ENCODE measurements at places on chromosomes 6 and 20. TPM values are rescaled to one million over a fixed set of nuclear protein-coding genes. Genes with fewer than 3 reads are reported as not detected.
A peak's percentile ranks its signal among the peaks of the same experiment; 100 is the strongest.

Gene RSPO3
- total RNA-seq, result not detected

Gene CLPSL1
- total RNA-seq, result not detected

Gene PRSS35
- not detected for total RNA-seq

Gene LINC00237
- total RNA-seq, result not detected

Gene SPEF1
- not detected for total RNA-seq

Gene NPBWR2
- total RNA-seq, result not detected

Gene C20orf141
- not detected for total RNA-seq

Gene PTK6
- 0.75 TPM for total RNA-seq

DNA sequence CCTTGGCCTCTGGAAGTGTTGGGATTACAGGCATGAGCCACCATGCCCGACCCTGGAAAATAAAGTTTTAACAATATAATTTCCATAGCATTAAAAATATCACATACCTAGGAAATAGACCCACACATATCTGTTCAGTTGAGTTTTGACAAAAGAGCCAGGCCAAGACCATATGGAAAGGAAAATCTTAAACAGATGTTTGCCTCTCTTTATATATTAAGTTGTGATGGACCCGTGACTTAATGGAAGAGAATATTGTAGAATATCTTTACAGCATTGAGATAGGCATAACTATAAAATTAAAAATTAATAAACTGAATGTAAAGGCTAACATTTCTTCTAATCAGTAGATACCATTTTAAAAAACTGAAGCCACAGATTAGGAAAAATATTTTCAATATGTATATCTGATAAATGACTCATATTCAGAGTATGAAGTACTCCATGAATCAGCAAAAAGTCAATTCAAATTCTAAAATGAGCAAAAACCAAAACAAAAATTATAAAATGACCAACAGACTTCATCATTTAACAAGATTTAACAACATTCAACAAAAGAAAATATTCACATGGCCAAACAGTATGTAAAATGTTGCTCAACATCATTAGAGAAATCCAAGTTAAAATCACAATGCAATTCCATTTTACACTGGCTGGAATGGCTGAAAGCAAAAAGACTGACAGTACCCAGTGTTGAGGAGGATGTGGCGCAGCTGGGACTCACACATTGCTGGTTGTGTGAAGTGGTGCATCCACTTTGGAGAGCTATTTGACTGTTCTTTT is 43.3 kb downstream of the GTF2H5 start:
- no peaks in the 10 kb centered on the region for H3K27me3 ChIP-seq
- H3K4me3 ChIP-seq, result no peak overlapping the region
- H3K4me1 ChIP-seq, result no peaks in the 10 kb centered on the region
- H3K36me3 ChIP-seq, result no peaks in the 10 kb centered on the region

- no peaks in the 10 kb centered on the region for H3K36me3 ChIP-seq
- no peak overlapping the region for H3K27ac ChIP-seq
- DNase-seq, result no peak
- H3K4me1 ChIP-seq, result no peaks in the 10 kb centered on the region
- H3K27me3 ChIP-seq, result peaks cover 11% of the 10 kb centered on the region
Measured at GRCh38 chr6:166768761-166769160, 141.7 kb upstream of the RPS6KA2 start.

- no peaks in the 10 kb centered on the region for H3K36me3 ChIP-seq
- H3K4me3 ChIP-seq, result no peak overlapping the region
- no peaks in the 10 kb centered on the region for H3K4me1 ChIP-seq
- no peak overlapping the region for H3K27ac ChIP-seq
Measured at GRCh38 chr20:61754976-61755778, 310.5 kb downstream of the TAF4 start.

DNA sequence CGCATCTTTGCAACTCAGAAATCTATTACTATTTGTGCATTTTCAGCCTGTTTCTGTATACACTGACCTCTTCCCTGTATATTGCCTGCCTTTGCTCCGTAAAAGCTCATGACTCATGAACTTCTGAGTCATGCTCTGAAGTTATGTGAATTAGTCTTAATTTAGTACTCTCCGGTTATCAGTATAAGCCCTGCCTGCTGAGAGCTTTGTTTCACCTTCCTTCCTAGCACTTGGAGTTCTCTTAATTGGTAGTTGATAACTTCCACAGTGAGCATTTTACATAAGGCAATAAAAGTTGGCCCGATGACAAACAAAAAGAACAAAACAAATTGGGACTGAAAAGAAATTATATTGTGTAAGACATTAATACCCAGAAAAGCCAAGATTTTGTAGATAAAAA is 231.4 kb downstream of the GJA1 start:
- DNase-seq, result no peak
- no peaks in the 10 kb centered on the region for H3K36me3 ChIP-seq
- H3K27ac ChIP-seq, result no peak overlapping the region
- no peak overlapping the region for H3K4me3 ChIP-seq
- H3K27me3 ChIP-seq, result no peaks in the 10 kb centered on the region

GRCh38 chr20:52619101-52619500 is 353.1 kb upstream of the TSHZ2 start:
- DNase-seq, result no peak
- no peaks in the 10 kb centered on the region for H3K27me3 ChIP-seq
- no peaks in the 10 kb centered on the region for H3K36me3 ChIP-seq
- no peaks in the 10 kb centered on the region for H3K4me1 ChIP-seq

DNA sequence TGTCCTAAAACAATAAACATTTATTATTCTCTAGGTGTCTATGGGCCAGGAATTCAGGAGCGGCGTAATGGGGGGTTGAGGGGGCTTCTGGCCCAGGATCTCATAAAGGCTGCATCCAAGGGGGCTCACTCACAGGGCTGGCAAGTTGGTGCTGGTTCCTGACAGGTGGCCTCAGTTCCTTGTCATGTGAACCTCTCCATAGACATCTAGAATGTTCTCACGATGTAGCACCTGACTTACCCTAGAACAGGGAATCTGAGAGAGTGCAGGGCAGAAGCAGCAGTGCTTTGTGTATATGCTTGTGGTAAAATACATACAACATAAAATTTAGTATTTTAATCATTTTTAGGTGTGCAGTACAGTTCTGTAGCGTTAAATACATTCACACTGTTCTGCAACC is 57.1 kb downstream of the PHF20 start:
- no peaks in the 10 kb centered on the region for H3K36me3 ChIP-seq
- no peaks in the 10 kb centered on the region for H3K27me3 ChIP-seq
- no peak overlapping the region for H3K4me3 ChIP-seq
- DNase-seq, result no peak
- peaks cover 7% of the 10 kb centered on the region for H3K4me1 ChIP-seq
- no peak overlapping the region for H3K27ac ChIP-seq

GRCh38 chr20:48425817-48426612 is 401.8 kb downstream of the PREX1 start:
- no peak overlapping the region for H3K27ac ChIP-seq
- H3K4me3 ChIP-seq, result no peak overlapping the region
- H3K4me1 ChIP-seq, result peaks cover 13% of the 10 kb centered on the region
- no peaks in the 10 kb centered on the region for H3K36me3 ChIP-seq
- DNase-seq, result no peak

- DNase-seq, result no peak
- H3K36me3 ChIP-seq, result peaks cover 9% of the 10 kb centered on the region
- H3K4me1 ChIP-seq, result peaks cover 20% of the 10 kb centered on the region
- no peaks in the 10 kb centered on the region for H3K27me3 ChIP-seq
- no peak overlapping the region for H3K27ac ChIP-seq
- H3K4me3 ChIP-seq, result no peak overlapping the region
Measured at GRCh38 chr6:158033751-158034702, 52.4 kb downstream of the SYNJ2 start.

GRCh38 chr6:159988983-159989454 is 20.1 kb downstream of the IGF2R start:
- peaks cover 15% of the 10 kb centered on the region for H3K36me3 ChIP-seq
- peaks cover 11% of the 10 kb centered on the region for H3K4me1 ChIP-seq
- no peak overlapping the region for H3K4me3 ChIP-seq
- H3K27me3 ChIP-seq, result no peaks in the 10 kb centered on the region

- no peak overlapping the region for H3K27ac ChIP-seq
- H3K27me3 ChIP-seq, result no peaks in the 10 kb centered on the region
- no peak for DNase-seq
- no peaks in the 10 kb centered on the region for H3K36me3 ChIP-seq
- H3K4me1 ChIP-seq, result no peaks in the 10 kb centered on the region
Measured at GRCh38 chr6:136446579-136447187, 103.5 kb downstream of the MAP7 start.

- H3K36me3 ChIP-seq, result peaks cover 26% of the 10 kb centered on the region
- peaks cover 51% of the 10 kb centered on the region for H3K4me1 ChIP-seq
- H3K4me3 ChIP-seq, result peak overlapping the region; percentile 80
- H3K27me3 ChIP-seq, result no peaks in the 10 kb centered on the region
Measured at GRCh38 chr6:35343835-35344550, 1.6 kb downstream of the PPARD start.

DNA sequence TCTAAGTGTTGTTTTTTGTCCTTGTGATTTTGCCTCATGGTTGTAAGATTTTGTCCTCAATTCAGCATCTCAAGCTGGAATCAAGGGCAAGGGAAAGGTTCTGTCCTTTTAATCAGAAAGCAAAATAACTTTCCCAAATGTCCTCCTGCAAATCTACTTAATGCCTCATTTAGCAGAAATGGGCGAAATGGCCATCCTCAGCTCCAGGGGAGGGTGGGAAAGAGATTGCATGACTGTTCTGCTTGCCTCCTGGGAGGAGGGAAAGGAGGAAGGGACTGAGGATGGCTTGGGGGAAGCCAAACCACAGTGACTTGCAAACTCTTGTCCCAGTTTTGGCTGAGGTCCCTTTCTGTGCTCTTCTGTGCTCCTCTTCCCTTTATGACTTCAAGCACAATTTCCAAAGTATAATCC is 43.4 kb downstream of the TNFAIP3 start:
- H3K4me3 ChIP-seq, result no peak overlapping the region
- DNase-seq, result no peak
- no peaks in the 10 kb centered on the region for H3K36me3 ChIP-seq
- no peaks in the 10 kb centered on the region for H3K27me3 ChIP-seq

DNA sequence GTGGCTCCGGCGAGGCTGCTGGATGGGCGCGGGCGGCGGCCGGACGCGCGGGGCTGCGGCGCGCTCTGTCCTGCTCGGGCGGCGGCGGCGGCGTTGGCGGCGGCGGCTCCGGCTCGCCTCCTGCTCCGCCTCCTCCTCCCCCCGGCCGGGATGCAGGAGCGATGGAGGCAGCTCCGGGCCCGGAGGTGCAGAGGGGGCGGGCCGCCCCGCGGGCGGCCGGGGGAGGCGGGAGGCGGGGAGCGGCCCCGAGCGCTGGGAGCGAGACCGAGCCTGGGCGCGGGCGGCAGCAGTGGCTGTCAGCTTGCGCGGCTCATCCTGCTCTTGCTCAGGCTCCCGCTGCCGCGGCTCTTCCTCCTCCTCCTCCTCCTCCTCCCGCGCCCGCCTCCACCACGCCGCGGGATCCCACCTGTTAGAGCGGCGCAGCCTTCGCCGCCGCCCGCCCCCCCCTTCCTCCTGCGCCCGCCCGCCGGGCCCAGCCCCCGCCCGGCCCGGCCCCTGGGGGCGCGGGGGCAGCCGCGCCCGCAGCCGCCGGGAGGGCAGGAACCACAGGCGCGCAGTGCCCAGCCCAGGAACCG is at the start of gene NOL4L:
Gene NOL4L, minus strand, starts transcription at position 323 of the 575 bp plus-strand sequence. CDS start 443 bp downstream, outside the sequence.
- H3K4me1 ChIP-seq, result peaks cover 40% of the 10 kb centered on the region
- H3K27me3 ChIP-seq, result no peaks in the 10 kb centered on the region
- DNase-seq, result peak; percentile 45
- no peaks in the 10 kb centered on the region for H3K36me3 ChIP-seq
- peak within 1 kb of the TSS; percentile 70 for H3K4me3 ChIP-seq

DNA sequence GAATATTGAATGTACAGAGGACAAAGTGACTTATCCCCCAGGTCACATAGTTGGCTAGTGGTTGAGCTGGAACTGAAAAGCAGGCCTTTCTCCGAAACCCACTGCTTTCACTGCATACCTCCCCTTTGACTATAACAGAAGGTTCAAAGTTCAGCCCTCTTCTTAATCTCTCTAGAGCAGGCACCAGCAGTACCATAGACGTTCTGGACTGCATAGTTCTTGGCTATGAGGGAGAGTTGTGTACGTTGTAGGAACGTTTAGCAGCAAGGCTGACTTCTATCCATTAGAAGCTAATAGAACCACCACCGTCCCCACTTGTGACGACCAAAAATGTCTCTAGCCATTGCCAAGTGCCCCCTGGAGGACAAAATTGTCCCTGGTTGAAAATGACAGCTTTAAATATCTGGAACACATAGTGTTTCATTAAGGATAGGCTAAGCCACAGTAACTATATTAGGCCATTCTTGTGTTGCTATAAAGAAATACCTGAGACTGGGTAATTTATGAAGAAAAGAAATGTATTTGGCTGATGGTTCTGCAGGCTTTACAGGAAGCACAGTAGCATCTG is 123.8 kb upstream of the MTHFD1L start:
- no peak overlapping the region for H3K4me3 ChIP-seq
- peak; percentile 77 for DNase-seq
- H3K27me3 ChIP-seq, result no peaks in the 10 kb centered on the region
- H3K27ac ChIP-seq, result peak overlapping the region; percentile 31

- H3K4me3 ChIP-seq, result no peak overlapping the region
- no peak for DNase-seq
- no peaks in the 10 kb centered on the region for H3K36me3 ChIP-seq
- H3K27ac ChIP-seq, result no peak overlapping the region
- no peaks in the 10 kb centered on the region for H3K27me3 ChIP-seq
Measured at GRCh38 chr6:50305660-50306059, 255.9 kb upstream of the DEFB112 start.

DNA sequence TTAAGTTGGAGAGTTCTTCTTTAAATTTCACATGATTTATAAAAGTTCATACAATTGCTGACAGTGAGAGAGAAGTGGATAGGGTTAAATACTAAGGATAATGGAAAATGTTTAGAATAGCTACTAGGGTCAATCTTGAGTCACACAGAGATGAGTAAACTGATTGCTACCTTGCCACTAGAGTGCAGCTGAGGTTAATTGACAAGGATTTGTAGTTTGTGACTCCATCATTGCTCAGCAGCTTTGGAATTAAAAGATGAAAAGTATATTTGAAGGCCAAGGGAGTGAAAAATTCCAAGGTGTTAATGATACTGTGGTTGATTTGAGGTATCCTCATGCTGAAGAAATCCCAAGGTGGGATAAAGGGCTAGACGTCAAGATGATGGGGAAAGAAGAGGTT is 524.0 kb downstream of the UTRN start:
- peaks cover 23% of the 10 kb centered on the region for H3K36me3 ChIP-seq
- H3K27me3 ChIP-seq, result no peaks in the 10 kb centered on the region
- no peak overlapping the region for H3K27ac ChIP-seq
- no peak for DNase-seq
- H3K4me3 ChIP-seq, result no peak overlapping the region
- no peaks in the 10 kb centered on the region for H3K4me1 ChIP-seq

GRCh38 chr6:44225579-44226325 is 2.4 kb downstream of the SLC29A1 start:
- no peaks in the 10 kb centered on the region for H3K27me3 ChIP-seq
- H3K4me3 ChIP-seq, result no peak overlapping the region
- H3K4me1 ChIP-seq, result peaks cover 26% of the 10 kb centered on the region
- no peak for DNase-seq
- H3K27ac ChIP-seq, result no peak overlapping the region
- H3K36me3 ChIP-seq, result no peaks in the 10 kb centered on the region

GRCh38 chr20:25750220-25750764 is 53.6 kb upstream of the ZNF337 start:
- H3K27me3 ChIP-seq, result no peaks in the 10 kb centered on the region
- H3K4me1 ChIP-seq, result no peaks in the 10 kb centered on the region
- no peak for DNase-seq
- H3K36me3 ChIP-seq, result no peaks in the 10 kb centered on the region
- H3K4me3 ChIP-seq, result no peak overlapping the region
